Muscle of leg (tissue), 16 donors: ENCODE measurements at places on chromosomes 2 and 18. TPM values are rescaled to one million over a fixed set of nuclear protein-coding genes. Genes with fewer than 3 reads are reported as not detected.

DNA sequence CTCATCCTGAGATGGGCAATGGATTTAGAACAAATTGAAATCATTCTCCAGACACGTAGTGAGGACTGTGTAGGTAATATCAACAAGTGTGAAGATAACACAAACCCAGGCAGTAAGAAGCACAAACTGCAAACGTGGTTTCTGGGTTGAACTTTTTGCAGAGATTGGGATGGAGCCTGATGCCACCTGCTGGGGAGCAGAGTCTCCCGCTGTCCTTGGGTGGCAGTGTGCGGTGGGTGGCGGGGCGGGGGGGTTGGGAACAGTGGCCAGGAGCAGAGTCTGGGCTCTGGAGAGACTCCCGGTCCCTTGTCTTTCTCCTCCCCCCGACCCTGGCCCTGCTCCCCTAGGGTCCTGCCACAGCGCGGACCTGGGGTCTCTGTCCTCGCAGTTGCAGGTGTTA, 19.5 kb downstream of the TRAF3IP1 start:
- no peak overlapping the region for H3K27ac ChIP-seq
- peaks cover 4% of the 10 kb centered on the region for H3K36me3 ChIP-seq
- no peak overlapping the region for H3K4me3 ChIP-seq
- no peaks in the 10 kb centered on the region for H3K4me1 ChIP-seq
- H3K27me3 ChIP-seq, result no peaks in the 10 kb centered on the region

DNA sequence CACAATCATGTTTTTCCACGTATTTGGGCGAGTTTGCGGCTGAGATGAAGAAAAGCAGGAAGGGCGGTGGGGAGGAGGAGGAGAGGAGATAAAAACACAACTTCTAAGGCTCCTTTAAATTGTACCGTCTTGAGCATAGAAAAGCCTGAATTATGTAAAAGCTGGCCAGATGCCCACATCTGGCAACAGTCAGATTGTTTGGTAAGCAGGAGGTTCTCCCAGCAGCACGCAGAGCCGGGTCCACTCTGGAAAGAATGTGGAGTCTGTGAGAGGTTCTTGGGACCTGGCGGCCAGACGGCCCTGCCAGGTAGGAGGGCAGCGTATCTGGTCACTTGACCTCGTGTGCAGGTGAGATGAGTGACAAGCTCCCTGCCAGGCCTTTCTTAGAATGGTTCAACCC, 215.3 kb upstream of the APCDD1 start:
- peak; percentile 82 for DNase-seq
- H3K4me1 ChIP-seq, result peaks cover 17% of the 10 kb centered on the region
- no peak overlapping the region for H3K4me3 ChIP-seq
- H3K27ac ChIP-seq, result no peak overlapping the region

- DNase-seq, result no peak
- no peaks in the 10 kb centered on the region for H3K27me3 ChIP-seq
- H3K4me3 ChIP-seq, result no peak overlapping the region
- H3K36me3 ChIP-seq, result peaks cover 83% of the 10 kb centered on the region
Observed at GRCh38 chr2:239108459-239108858, 260.6 kb downstream of the TWIST2 start.

Gene ASXL2
- 8.0 TPM for total RNA-seq

DNA sequence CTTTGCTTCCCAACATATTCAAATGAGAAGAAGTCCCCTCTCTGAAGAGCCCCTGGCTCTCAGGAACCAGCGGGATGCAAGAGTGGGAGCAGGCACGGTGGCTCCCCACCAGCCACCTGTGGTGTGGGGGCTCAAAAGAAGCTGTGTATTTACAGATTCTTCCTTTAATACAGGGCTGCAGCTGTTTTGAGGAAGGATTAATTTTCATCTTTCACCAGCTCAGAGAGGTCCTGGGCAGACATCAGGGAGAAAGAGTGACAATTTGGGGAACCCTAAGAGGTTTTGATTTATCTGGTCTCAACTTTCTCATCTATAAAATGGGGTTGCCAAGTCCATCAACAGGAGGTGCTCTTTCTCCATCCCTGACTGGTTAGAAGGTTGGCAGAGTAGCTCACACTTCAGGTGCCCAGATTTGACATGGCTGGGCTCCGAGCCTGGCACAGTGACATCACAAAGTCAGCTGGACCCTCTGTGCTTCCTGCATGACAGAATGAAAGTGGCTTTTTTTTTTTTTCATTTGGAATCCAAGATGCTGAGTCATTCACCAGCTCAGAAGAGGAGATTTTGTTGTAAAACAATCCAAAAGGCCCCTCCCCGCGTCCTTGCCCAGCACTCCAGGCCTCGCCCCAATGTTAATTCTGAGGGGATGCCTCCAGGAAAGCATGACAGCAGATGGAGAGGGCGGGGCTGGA, 15.5 kb upstream of the SIX2 start:
- peak; percentile 57 for DNase-seq
- no peak overlapping the region for H3K4me3 ChIP-seq
- no peak overlapping the region for H3K27ac ChIP-seq
- peaks cover 13% of the 10 kb centered on the region for H3K27me3 ChIP-seq
- peaks cover 12% of the 10 kb centered on the region for H3K4me1 ChIP-seq

DNA sequence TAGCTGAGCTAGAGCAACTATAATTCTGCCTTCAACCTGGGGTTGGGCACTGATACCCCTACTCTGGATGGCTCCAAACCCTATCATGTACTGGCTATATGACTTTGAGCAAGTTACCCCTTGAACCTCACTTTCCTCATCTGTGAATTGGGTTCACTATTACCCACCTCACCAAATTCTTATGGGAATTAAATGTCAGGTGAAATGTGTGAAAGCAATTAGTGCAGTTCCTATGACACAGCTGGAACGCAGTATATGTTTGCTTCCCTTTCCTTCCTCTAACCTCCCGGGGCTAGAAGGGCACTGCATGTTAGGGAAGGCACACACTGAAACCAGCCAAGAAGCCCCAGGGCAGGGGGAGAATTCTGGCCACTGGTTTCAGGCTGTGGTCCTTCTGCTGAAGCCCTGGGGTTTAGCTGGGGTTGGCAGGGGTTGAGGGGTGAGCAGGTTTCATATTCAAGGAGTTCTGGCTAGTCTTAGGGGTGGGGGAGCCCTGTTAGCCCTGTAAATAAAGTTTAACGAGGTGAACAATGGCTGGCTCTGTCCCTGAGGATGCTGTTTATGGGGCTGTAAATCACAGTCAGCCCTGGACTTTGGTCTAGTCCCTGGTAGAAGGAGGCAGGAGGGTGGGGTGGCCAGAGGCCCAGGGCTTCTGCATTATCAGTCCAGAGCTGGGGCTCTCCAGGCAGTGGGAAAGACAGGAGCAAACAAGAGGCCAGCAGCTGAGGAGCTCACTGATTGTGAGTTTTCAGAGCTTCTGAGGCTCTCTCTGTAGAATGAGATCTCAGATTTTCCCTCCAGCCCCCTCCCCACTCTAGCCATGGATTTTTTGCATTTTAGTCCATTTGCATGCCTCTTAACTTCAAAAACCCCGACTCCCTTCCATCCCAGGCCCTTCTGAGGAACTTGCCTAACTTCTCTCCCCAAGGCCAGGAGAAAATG, 8.0 kb downstream of the PKDCC start:
- H3K36me3 ChIP-seq, result peaks cover 87% of the 10 kb centered on the region
- H3K27ac ChIP-seq, result peak overlapping the region; percentile 93
- no peak overlapping the region for H3K4me3 ChIP-seq
- no peak for DNase-seq

DNA sequence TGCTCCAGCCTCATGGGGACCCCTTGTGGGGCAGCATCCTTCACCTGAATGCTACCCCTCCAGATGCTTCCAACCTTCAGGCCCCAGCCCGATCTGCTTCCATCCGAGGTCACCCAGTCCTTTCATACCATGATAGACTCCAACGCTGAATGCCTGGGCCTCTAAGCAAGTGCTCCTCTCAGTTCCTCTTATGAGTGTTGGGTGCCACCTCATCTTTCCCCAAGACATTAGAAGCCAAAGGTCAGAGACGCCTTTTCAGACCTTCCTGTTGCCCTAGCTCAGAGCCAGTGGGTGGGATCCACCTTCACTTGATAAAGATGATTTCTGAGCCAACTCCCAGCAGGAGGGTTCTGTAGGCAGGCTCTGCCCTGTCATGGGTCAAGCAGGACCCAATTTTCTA, 174.5 kb upstream of the MGAT5 start:
- no peak for DNase-seq
- H3K4me3 ChIP-seq, result no peak overlapping the region
- H3K36me3 ChIP-seq, result no peaks in the 10 kb centered on the region
- H3K27ac ChIP-seq, result no peak overlapping the region
- no peaks in the 10 kb centered on the region for H3K27me3 ChIP-seq

GRCh38 chr2:214232271-214232670, 178.6 kb upstream of the VWC2L start:
- H3K4me3 ChIP-seq, result no peak overlapping the region
- H3K27me3 ChIP-seq, result no peaks in the 10 kb centered on the region
- no peaks in the 10 kb centered on the region for H3K4me1 ChIP-seq
- no peaks in the 10 kb centered on the region for H3K36me3 ChIP-seq
- H3K27ac ChIP-seq, result no peak overlapping the region

DNA sequence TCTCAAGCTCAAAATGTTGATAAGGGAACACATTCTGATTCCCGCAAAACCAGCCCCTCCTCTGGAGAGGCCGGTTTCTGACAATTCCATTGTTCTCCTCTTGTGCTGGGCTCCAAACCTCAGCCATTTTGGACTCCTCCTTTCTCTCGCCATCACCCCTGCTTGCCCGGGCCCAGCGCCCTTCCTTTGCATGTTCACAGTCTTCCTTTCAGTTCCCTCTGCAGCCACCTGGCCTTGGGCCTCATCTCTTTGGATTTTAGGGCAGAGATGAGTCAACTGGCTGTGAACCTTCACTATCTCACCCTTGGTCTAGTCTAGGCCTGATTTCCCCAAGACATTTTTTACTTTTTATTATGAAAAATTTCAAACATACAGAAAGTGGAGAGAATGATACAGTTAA, 155.9 kb upstream of the MAP3K20 start:
- DNase-seq, result no peak
- no peaks in the 10 kb centered on the region for H3K4me1 ChIP-seq
- no peak overlapping the region for H3K4me3 ChIP-seq
- no peak overlapping the region for H3K27ac ChIP-seq

DNA sequence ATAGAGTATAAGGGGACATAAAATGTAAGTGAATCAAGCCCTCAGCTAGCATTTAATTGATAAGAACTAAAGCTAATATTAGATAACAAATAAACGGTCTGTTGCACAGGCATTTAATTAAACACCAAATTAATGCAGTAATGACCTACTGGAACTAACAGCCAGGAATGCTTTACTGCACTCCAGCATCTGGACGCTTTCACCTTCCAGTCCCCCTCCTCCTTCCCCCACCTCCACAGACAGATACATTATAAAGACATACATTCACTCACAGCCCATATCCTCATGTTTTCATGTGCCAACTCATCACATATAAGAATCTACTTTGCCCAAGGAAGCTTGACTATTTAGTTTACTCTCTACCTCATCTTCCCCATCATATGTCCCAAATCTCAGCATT, 337.4 kb upstream of the PIK3C3 start:
- no peaks in the 10 kb centered on the region for H3K27me3 ChIP-seq
- no peaks in the 10 kb centered on the region for H3K4me1 ChIP-seq
- DNase-seq, result no peak
- H3K36me3 ChIP-seq, result no peaks in the 10 kb centered on the region

Gene CFC1
- not detected for total RNA-seq

- H3K4me1 ChIP-seq, result peaks cover 3% of the 10 kb centered on the region
- H3K36me3 ChIP-seq, result peaks cover 6% of the 10 kb centered on the region
- no peaks in the 10 kb centered on the region for H3K27me3 ChIP-seq
Observed at GRCh38 chr2:152565884-152566727, 151.2 kb downstream of the PRPF40A start.

DNA sequence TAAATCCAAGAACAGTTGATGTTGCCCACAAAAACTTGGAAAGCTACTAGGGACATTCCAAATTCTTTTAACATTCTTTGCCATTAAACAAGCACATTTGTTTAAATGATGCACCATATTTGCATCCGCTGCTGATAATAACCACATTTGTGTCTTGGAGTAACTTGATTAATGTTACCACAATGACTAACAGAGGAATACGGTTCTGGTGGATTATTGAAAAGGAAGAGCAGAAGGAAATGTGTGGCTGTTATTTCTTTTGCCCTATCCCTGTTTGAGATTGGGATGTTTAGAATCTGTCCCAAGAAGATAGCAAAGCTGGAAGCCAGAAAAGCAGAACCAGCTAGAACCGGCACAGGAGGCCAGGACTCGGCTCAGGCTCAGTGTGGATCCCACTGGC, 39.2 kb upstream of the RASGRP3 start:
- H3K27ac ChIP-seq, result peak overlapping the region; percentile 16
- H3K4me3 ChIP-seq, result peak overlapping the region; percentile 18
- H3K4me1 ChIP-seq, result no peaks in the 10 kb centered on the region
- no peak for DNase-seq
- no peaks in the 10 kb centered on the region for H3K36me3 ChIP-seq

DNA sequence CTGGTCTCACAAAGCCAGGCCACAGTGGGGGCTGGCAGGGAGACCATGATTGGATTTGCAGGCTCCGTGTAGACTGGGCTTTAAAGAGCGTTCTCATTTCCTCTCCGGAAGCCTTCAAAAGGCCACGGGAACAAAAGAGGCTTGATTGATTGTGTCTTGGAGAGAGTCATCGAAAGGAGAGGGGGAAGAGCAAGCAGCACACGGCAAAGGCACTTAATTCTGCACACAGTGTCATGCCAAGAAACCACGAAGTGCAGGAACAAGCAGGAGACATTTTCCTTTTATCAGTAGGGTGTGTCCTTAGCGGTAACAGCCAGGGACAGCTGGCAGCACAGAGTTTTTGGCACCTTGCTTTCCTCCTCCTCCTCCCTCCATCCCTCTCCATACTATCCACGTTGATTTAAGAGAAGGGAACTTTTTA, 47.7 kb downstream of the GLI2 start:
- peak; percentile 69 for DNase-seq
- peaks cover 11% of the 10 kb centered on the region for H3K27me3 ChIP-seq
- peaks cover 78% of the 10 kb centered on the region for H3K4me1 ChIP-seq
- no peaks in the 10 kb centered on the region for H3K36me3 ChIP-seq
- H3K27ac ChIP-seq, result no peak overlapping the region

- H3K4me3 ChIP-seq, result no peak overlapping the region
- DNase-seq, result no peak
- H3K36me3 ChIP-seq, result no peaks in the 10 kb centered on the region
- no peak overlapping the region for H3K27ac ChIP-seq
Observed at GRCh38 chr18:34951625-34952379, 89.4 kb upstream of the MAPRE2 start.

- H3K27ac ChIP-seq, result no peak overlapping the region
- no peaks in the 10 kb centered on the region for H3K27me3 ChIP-seq
- no peak overlapping the region for H3K4me3 ChIP-seq
- H3K4me1 ChIP-seq, result peaks cover 2% of the 10 kb centered on the region
- no peaks in the 10 kb centered on the region for H3K36me3 ChIP-seq
Observed at GRCh38 chr18:4640349-4641012, 185.4 kb upstream of the DLGAP1 start.

DNA sequence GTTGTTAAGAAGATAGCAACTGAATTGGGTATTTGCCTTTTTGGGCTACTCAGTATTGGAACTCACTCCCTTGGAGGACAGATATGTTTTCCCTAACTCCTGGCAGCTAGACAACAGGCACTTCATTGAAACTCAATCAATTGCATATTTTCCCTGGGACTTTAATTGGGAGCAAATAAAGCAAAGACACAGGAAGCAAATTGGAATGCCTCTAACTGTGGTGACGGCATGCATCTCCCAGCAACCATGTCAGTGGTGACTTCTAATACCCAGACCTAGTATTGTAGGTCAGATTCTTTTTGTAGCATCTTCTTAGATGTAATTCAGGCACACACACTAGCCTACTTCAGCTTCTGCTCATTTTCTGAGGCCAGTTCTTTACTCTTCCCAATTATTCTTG, 164.2 kb upstream of the SETBP1 start:
- DNase-seq, result no peak
- H3K27me3 ChIP-seq, result no peaks in the 10 kb centered on the region
- no peaks in the 10 kb centered on the region for H3K36me3 ChIP-seq
- H3K4me1 ChIP-seq, result no peaks in the 10 kb centered on the region
- no peak overlapping the region for H3K27ac ChIP-seq
